ENCODE measurements at places on chromosomes 13 and 19. TPM values are rescaled to one million over a fixed set of nuclear protein-coding genes. Genes with fewer than 3 reads are reported as not detected.

GRCh38 chr13:31018511-31018910 lies 86.1 kb downstream of the TEX26 start:
- DNase-seq = no peak

DNA sequence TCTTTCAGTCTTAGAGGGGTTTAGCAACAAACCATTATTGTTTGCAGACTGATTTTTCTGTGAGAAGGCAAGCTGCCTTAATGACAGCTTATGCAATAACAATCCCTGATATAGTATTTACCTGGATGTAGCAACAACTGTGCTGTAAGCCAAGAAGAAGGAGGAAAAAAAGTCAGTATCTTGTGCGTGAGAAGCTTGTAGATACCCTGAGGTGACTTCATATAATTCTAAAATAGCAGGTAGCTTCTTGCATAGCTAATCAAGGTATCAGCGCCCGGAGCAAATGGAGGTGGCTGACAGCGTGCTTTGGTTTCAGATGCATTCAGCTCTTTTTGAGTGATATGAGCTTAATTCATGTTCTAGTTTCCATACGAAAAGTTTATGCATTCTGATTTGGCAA lies 309.8 kb downstream of the KLF5 start:
- DNase-seq = no peak

GRCh38 chr13:34678154-34678553 lies 263.9 kb upstream of the NBEA start:
- no peak for DNase-seq

The PRODH2 gene
- total RNA-seq = not detected

GRCh38 chr19:47608074-47608918 lies 638 bp upstream of the BICRA start:
- peak; percentile 96 for DNase-seq

- peak; percentile 51 for DNase-seq
Measured at GRCh38 chr19:38734176-38734425, 10.2 kb downstream of the CAPN12 start.
